ENCODE measurements at places on chromosomes 16 and 17.

DNA sequence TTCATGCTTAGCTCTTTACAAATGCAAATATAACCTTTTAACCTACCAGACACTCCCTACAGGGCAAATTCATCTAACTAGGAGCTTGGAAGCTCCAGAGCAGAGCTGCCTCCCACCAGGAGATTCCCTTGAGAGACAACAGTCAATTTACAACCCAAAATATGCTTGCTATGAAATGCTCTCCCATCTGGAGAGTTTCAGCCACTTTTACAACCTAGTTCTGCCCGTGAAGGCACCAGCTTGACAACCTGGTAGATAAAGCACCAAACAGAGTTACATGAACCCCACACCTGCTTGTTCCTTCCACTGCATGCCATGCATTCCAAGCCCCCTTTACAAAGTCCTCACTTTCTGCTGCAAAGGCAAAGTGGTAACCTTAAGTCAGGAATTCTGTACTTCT is 215.3 kb upstream of the KIF2B start:
- H3K27ac ChIP-seq, result no peak overlapping the region
- no peaks in the 10 kb centered on the region for H3K36me3 ChIP-seq
- no peaks in the 10 kb centered on the region for H3K4me1 ChIP-seq
- DNase-seq, result no peak
- no peak overlapping the region for H3K4me3 ChIP-seq
- no peaks in the 10 kb centered on the region for H3K27me3 ChIP-seq

DNA sequence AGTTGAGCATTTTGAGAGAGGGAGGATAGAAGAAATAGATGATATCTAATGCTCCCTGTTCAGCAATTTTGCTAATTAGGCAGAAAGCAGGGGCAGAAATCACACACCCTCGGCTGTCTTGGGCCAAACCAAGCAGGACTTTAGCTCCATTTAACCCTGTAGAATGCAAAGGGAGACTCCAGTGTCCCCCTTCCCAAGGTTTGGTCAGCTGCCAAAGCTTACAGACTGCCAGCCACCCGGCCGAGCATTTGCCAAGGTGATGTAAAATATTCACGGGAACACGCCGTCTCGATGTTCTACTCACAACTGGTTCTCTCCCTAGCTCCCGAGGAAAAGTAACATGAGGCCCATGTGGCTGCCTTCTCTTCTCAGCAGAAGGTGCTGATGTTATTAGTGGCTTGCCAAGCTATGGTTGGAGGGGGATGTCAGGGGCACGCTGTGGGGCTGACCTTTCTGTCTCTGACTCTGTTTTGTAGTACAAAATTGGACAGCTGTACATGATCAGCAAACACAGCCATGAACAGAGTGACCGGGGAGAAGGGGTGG is 155.3 kb downstream of the PITPNC1 start:
- H3K27me3 ChIP-seq, result no peaks in the 10 kb centered on the region
- no peak overlapping the region for H3K4me3 ChIP-seq
- no peak for DNase-seq
- no peak overlapping the region for H3K27ac ChIP-seq
- H3K36me3 ChIP-seq, result no peaks in the 10 kb centered on the region

DNA sequence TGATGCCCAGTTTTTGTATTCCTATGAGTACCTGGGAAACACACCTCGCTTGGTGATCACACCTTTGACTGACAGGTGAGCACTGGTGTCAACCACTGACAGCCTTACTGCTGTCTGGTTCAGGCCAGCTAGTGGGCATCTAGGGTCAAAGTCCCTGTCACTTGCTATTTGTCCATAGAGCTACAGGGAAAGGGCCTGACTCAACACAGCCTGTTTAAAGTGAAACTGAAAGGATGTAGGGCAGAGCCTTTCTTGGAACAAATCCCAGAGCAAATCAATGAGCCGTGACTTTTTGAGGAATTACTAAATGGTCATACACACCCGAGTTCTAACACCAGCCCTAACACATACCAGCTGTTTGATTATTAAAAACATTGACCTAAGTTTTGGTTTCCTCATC is 106.8 kb downstream of the DNAH9 start:
- no peak for DNase-seq
- H3K27me3 ChIP-seq, result no peaks in the 10 kb centered on the region
- H3K27ac ChIP-seq, result no peak overlapping the region
- H3K36me3 ChIP-seq, result no peaks in the 10 kb centered on the region
- H3K4me3 ChIP-seq, result no peak overlapping the region
- H3K4me1 ChIP-seq, result no peaks in the 10 kb centered on the region

- DNase-seq, result no peak
- H3K4me3 ChIP-seq, result no peak overlapping the region
- H3K27me3 ChIP-seq, result peaks cover 54% of the 10 kb centered on the region
These were observed 6.2 kb upstream of the CD300LG start for GRCh38 chr17:43840814-43841213.

DNA sequence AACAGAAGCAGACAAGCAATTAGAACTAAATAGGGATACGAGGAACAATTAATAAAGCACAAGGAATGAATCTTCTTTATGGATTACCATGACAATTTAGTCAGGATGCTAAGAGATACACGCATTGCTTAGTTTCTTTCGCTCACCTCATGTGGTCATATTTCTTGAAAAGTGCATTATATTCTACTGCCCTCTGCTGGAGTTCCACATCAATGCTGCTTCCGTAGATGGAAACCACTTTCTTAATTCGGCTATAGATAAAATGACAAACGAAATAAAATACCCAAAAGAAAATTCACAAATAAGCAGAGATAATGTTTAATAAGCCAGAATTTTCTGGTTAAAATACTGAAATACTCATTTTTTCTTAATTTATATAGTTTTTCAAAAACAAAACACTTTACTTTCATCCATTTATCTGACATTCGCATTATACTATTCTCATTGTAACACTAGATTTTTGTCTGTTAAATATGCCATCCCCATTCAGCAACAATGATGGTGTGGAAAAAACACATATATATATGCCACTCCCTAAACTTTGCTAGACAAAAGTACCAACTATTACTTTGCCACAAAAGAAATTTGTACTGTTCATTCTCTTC is 22.0 kb upstream of the PHLPP2 start:
- no peaks in the 10 kb centered on the region for H3K4me1 ChIP-seq
- H3K27me3 ChIP-seq, result no peaks in the 10 kb centered on the region
- no peak overlapping the region for H3K4me3 ChIP-seq
- H3K36me3 ChIP-seq, result peaks cover 4% of the 10 kb centered on the region

DNA sequence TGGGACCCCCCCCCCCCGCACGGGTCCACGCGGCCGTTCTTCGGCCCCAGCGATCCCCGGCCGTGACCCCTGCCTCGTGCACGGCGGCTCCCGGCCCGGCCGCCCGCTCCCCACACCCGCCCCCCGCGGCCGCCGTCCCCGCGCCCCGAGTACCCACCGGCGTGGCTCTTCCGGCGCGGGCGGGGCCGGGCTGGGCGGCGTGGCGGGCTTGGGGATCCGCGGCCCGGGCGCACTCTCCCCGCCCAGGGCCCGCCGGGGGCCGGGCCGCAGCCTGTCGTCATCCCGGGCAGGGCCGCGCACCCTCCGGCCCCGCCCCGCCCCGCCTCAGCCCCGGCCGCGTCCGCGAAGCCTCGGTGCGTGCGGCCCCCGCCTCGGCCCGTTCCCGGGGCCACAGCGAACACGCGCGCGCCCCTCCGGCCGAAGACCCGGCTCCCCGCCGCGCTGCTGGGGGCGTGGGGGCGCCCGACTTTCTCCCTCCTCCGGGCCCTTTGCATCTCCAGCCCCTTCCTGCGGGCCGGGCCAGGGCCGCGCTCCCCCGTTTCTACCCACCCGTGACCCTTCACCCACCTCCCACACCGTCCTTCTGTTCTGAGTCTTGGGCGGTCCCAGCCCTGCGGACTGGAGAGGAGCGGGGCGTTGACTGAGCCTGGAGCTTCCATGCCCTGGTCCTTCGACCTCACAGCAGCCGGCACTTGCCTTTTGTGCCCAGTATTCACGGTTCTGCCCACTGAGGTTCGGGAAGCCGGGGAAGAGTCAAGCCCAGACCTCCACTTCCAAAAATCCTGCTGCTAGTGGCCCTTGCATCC is 840 bp downstream of the MYO1C start:
- peak overlapping the region; percentile 96 for H3K4me3 ChIP-seq
- H3K27me3 ChIP-seq, result no peaks in the 10 kb centered on the region
- peak overlapping the region; percentile 31 for H3K27ac ChIP-seq
- peak; percentile 69 for DNase-seq
- H3K36me3 ChIP-seq, result no peaks in the 10 kb centered on the region
- H3K4me1 ChIP-seq, result 0 out of 2 replicates have a peak, but pooled peaks cover 7% of the 10 kb centered on the region

- H3K27me3 ChIP-seq, result no peaks in the 10 kb centered on the region
- H3K4me1 ChIP-seq, result no peaks in the 10 kb centered on the region
- H3K27ac ChIP-seq, result no peak overlapping the region
- no peak overlapping the region for H3K4me3 ChIP-seq
- no peak for DNase-seq
These were observed 11.5 kb downstream of the COX10 start for GRCh38 chr17:14080847-14081251.

- peaks cover 24% of the 10 kb centered on the region for H3K4me1 ChIP-seq
- H3K27ac ChIP-seq, result peak overlapping the region; percentile 47
- H3K4me3 ChIP-seq, result no peak overlapping the region
- DNase-seq, result peak; percentile 45
- H3K27me3 ChIP-seq, result no peaks in the 10 kb centered on the region
- H3K36me3 ChIP-seq, result no peaks in the 10 kb centered on the region
These were observed 20.5 kb upstream of the ERN1 start for GRCh38 chr17:64150237-64151015.

DNA sequence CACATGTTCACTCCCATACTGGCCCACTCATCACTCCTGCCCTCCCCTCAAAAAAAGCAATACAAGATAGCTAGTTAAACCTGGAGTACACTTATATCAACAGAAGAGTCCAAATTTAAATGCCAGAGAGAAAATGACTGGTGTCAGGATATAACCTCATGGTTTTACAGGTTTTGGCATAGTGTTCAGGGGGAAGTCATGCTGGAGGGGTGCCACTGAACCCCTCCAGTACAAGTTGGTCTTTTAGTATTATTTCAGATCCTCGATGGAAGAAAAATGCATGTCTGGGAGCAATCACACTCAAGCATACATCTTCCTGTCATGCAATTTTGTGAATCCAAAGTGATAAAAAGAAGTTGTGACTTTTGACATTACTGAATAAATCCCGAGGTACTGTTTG is 10.5 kb downstream of the NACA2 start:
- H3K27ac ChIP-seq, result no peak overlapping the region
- no peaks in the 10 kb centered on the region for H3K27me3 ChIP-seq
- H3K4me1 ChIP-seq, result no peaks in the 10 kb centered on the region

GRCh38 chr16:376817-377418 is 4.9 kb downstream of the PGAP6 start:
- H3K27me3 ChIP-seq, result no peaks in the 10 kb centered on the region
- H3K4me1 ChIP-seq, result no peaks in the 10 kb centered on the region
- no peak overlapping the region for H3K4me3 ChIP-seq
- no peak overlapping the region for H3K27ac ChIP-seq

GRCh38 chr17:79658811-79659207 is 48.0 kb upstream of the RBFOX3 start:
- peaks cover 93% of the 10 kb centered on the region for H3K27me3 ChIP-seq
- H3K4me3 ChIP-seq, result no peak overlapping the region
- no peaks in the 10 kb centered on the region for H3K4me1 ChIP-seq
- no peak for DNase-seq

GRCh38 chr17:36545077-36545464 is 352 bp downstream of the GGNBP2 start:
- H3K27me3 ChIP-seq, result no peaks in the 10 kb centered on the region
- H3K27ac ChIP-seq, result peak overlapping the region; percentile 99
- peak overlapping the region; percentile 96 for H3K4me3 ChIP-seq
- H3K4me1 ChIP-seq, result peaks cover 24% of the 10 kb centered on the region
- no peak for DNase-seq
- H3K36me3 ChIP-seq, result peaks cover 5% of the 10 kb centered on the region

GRCh38 chr16:28924762-28925385 is at the start of gene RABEP2:
TSS of gene RABEP2 (minus strand) at chr16:28925238. CDS start at chr16:28925163, 75 bp downstream.
- peak within 1 kb of the TSS; percentile 87 for H3K4me3 ChIP-seq
- peaks cover 3% of the 10 kb centered on the region for H3K36me3 ChIP-seq
- peak within 1 kb of the TSS; percentile 93 for H3K27ac ChIP-seq
- peak; percentile 94 for DNase-seq
- H3K27me3 ChIP-seq, result no peaks in the 10 kb centered on the region
- peaks cover 16% of the 10 kb centered on the region for H3K4me1 ChIP-seq

GRCh38 chr16:71794943-71795342 is 13.7 kb downstream of the AP1G1 start:
- H3K27ac ChIP-seq, result no peak overlapping the region
- no peaks in the 10 kb centered on the region for H3K36me3 ChIP-seq
- H3K4me3 ChIP-seq, result no peak overlapping the region
- no peak for DNase-seq
- H3K4me1 ChIP-seq, result 0 out of 2 replicates have a peak, but pooled peaks cover 10% of the 10 kb centered on the region

- H3K4me1 ChIP-seq, result no peaks in the 10 kb centered on the region
- peaks cover 26% of the 10 kb centered on the region for H3K36me3 ChIP-seq
- H3K27ac ChIP-seq, result no peak overlapping the region
These were observed 13.6 kb downstream of the USP36 start for GRCh38 chr17:78826836-78827509.

- no peaks in the 10 kb centered on the region for H3K36me3 ChIP-seq
- 0 out of 2 replicates have a peak, but pooled peaks cover 4% of the 10 kb centered on the region for H3K4me1 ChIP-seq
- H3K4me3 ChIP-seq, result no peak overlapping the region
- no peak for DNase-seq
- H3K27ac ChIP-seq, result no peak overlapping the region
- H3K27me3 ChIP-seq, result no peaks in the 10 kb centered on the region
These were observed 19.2 kb upstream of the USP22 start for GRCh38 chr17:21061971-21062526.
